ENCODE measurements at places on chromosomes 4 and X.

- DNase-seq: no peak
Measured at GRCh38 chr4:25076625-25077398, 46.1 kb upstream of the LGI2 start.

GRCh38 chr4:97330917-97331316 is 812.4 kb downstream of the STPG2 start:
- DNase-seq: no peak

DNA sequence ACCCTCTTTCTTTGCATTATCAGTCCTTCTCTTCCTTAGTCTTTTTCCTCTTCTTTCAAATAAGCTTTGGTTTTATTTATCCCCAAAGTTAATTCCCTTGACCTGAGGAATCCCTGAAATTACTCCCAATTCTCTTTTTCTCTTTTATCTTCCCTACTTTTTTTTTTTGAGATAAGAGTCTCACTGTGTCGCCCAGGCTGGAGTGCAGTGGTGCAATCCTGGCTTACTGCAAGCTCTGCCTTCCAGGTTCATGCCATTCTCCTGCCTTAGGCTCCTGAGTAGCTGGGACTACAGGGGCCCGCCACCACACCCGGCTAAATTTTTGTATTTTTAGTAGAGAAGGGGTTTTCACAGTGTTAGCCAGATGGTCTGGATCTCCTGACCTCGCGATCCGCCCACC is 17.8 kb downstream of the CAMK2D start:
- DNase-seq: no peak

DNA sequence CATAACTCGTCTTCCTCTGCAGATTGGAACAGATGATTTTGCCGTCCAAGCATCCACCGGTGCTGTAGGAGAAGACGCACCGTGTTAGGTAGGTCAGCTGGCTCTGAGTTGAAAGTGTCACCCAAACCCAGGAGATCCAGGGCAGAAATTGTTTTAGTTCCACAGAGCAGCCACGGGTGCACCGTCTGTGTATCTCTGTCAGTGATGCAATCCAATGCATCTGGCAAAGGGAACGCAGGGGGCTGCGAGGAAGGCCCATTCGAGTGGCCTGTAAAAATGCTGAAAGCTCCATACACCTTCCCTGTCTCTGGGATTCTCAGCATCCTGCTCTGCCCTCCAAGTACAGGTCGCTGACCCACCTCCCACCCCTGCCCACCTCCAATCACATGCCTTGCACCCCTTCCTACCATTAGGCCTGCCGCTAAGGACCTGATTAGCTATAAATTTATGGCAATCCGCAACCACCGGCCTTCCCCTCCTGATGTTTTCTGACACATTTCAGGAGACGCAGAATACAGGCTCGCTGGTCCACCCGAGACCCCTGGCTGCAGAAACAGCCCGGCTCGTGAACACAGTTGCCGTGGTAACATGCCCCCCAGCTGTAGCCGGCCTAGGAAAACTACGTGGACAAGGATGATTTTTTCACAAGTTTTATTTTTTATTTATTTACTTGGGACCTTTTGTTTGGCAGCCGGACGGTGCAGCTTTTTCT is 39.7 kb upstream of the SHOX start:
- no peak for DNase-seq

DNA sequence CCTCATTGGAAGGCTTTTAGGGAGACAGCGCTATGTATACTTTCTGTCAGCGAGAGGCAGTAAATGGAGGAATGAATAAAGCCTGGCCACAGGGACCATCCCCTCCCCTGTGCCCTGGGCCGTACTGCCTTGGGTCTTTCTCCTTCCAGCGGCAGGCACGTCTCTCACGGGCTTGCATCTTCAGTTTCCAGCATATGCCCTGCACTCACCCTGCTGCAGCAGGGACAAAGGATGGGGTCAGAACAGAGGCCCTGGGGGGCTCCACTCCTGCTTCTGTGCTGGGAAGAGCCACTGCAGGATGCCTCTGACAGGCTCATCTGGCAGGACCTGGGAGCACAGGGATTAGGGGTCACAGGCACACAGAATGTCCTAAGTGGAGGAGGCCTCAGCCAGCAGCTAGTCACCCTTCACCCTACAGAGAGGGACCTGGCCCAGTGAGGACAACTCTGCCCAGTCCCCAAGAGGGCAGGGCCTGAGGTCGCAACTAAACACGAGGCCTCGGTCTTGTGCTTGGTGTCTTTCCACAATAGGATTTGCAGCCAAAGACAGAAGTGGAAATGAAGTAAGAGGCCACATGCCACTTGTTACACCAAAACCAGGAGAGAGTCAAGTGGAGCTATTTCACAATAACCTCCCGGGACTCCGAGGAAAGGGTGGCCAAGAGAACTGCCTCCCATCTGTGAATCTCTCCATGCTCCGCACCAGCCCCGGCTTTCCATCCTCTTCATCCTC is 150.8 kb downstream of the AFAP1 start:
- no peak for DNase-seq

GRCh38 chr4:169716677-169717076 is 41.1 kb downstream of the HPF1 start:
- DNase-seq: no peak

- no peak for DNase-seq
Measured at GRCh38 chr4:89174784-89175183, 63.5 kb downstream of the TIGD2 start.

- no peak for DNase-seq
Measured at GRCh38 chr4:139454111-139455045, at the start of gene RAB33B. RAB33B (plus strand) TSS chr4:139454121; CDS start chr4:139454196, 75 bp downstream.

GRCh38 chr4:28621591-28621990 is 1761.0 kb downstream of the STIM2 start:
- no peak for DNase-seq

GRCh38 chr4:14614840-14615239 is 387.4 kb upstream of the CPEB2 start:
- DNase-seq: no peak

- DNase-seq: no peak
Measured at GRCh38 chr4:47824840-47825239, 13.0 kb downstream of the CORIN start.

DNA sequence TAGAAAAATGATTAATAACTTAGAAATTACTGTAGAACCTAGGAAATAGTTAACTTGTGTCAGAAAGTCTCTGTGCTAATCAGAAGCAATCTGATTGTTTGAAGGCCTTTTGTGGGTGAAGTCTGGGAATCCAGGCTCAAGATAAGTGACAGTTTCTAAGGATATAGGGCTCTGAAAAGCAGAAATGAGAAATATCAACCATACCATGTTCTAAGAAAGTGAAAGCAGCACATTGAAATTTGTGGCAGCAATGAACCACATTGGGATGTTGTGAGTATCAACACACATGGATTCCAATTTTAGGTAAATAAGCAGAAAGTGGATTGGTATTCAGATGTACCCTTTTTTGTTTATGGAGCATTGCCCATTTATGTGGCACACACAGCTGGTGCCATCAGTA is 464.6 kb downstream of the IL15 start:
- no peak for DNase-seq

DNA sequence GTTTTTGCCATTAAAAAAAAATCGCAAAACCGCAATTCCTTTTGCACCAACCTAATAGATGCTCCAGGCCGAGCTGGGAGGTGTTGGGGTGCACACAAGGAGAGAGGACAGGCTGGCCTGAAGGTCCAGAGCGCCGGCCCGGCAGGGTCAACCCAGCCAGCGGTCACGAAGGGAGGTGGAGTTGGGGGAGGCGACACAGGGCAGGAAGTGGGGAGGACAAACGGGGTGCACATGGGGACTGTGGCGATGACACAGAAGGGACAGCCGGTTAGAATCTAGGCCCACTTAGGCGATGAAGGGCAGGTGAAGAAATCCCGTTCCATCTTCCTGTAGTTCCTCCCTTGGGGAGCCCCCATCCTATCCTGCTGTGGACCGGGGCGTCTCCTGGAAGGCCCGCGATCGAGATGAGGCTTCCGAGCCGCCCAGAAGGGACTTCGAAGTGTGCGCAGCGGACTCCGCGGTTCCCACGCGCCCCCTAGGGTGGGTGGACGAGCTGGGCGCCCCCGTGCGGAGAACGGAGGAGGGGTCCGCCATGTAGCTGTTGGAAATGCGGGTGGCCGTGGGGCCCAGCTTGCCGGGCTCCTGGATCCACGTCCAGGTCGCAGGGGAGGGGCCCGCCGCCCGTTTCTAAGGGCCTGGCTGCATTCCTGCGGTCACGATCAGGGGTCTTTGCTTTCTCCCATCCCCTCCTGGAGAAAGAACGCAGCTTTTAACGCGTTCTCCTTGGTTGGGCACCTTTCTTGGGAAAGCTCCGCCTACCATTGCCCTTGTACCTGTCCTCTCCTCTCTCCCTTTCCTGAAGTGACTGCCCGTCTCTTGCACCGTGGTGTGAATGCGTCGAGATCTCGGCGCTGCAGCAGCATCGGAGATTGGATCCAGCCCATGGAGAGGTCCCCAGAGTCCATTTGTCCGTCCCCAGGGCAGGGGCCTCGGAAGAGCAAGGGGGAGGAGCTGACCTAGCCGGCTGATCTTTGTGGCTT is 17.0 kb upstream of the HPF1 start:
- no peak for DNase-seq

GRCh38 chr4:38131371-38132091 is 171.3 kb downstream of the PTTG2 start:
- DNase-seq: no peak

DNA sequence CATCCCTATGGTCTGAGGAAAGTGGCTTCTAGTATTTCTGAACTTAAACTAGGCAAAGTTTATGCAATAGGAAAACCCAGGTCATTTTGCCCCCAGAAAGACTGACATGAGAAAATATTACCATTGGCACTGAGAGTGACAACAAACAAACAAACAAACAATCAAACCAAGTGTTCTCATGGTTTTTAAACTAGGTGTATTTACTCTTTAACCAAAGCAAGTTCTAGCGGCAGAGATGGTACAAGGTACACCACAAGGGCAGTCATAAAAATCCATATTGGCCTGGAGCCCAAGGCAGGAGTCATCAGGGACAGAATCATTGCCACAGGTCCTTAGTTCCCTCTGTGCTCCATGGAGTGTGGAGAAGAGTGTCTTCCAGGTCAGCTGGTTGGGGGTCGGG is 26.0 kb upstream of the ENPEP start:
- DNase-seq: no peak

DNA sequence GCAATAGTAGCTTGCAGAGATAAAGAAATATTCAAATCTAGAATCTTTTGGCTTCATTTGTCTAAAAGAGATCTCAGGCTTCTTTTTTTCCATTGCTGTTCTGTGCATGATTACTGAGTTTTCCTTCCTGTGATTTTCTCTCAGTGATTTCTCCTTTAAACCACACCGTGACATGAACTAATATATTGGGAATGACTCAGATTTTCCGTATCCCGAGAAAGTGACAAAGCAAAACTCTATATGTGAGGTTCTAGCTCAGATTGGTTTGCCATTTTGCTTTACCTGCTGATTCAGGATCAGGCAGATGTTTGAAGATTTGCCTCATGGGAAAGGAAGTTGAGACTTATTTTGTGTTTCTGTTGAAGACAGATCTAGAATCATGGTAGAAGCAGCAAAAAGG is 59.4 kb downstream of the MTHFD2L start:
- no peak for DNase-seq

- DNase-seq: no peak
Measured at GRCh38 chr4:21811565-21811964, 137.0 kb downstream of the KCNIP4 start.

- no peak for DNase-seq
Measured at GRCh38 chr4:6785572-6785925, 3.0 kb downstream of the KIAA0232 start.

GRCh38 chr4:182089326-182089725 is 153.9 kb upstream of the TENM3 start:
- no peak for DNase-seq

DNA sequence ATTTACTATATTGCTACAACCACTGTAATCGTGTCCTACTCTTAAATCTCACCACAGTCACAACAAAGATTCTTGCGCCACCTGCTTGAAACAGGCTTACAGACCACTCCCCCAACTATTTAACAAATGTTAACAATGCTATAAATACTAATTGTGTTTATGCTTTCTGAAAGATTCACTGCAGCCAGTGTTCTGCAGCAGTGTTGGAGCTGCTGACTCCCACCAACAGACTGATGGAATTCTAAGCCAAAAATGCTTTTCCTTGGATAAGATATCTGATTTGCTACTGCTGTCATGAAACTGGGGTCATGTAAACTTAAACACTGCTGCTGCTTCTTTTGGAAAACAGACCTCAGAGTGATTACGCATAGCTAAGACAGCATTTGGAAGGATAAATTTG is 244.2 kb upstream of the MAB21L2 start:
- peak; percentile 16 for DNase-seq

DNA sequence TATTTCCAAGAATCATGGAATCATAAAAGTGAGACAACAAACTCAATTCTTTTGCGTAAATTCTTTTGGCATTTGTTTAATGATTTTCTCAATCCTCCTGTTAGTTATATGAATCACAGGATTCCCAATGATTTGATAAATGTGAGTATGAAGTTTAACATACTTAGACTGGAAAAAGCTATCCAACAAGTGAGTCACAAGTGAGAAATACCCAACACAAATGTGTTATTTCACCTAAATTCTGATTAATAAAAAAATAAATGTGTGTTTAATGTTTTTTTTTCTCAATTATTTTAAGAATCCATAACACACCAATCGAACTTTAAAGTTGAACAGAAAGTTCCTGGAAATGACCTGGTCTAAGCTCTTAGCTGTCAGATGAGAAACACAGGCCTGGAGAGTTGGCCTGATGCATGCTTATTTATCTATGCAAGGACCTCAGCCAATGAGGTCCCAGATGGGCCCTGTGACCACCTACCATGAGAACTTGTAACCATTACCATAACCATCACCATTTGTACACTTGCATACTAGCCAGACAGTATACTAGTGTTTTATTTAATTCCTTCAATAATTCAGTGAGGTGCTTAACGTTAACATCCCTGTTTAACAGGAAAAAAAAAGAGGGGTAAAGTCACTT is 386.7 kb downstream of the SPRY1 start:
- DNase-seq: no peak

DNA sequence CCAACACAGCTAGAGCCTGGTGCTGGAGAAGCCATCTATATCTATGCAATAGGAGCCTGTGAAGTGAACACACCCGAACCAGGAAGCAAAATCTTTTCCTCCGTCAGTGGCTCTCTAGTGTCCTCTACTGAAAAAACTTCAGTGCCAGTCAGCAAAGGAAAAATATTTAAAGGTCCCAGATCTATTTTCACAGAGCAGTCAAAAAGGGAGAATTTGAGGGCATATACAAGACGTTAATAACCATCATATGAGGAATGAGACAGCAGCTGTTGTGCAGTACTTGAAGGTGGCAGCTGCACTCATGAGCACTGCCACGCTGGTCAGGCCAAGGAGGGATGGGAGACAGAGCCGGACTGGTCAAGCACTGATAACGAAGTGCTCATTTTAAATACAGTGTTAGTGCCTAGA is 14.4 kb downstream of the MCUB start:
- DNase-seq: no peak

- DNase-seq: no peak
Measured at GRCh38 chrX:103120748-103121147, 27.8 kb upstream of the NXF3 start.

Data from skeletal muscle cell (primary cell).